IPS-NIHi11 (cell line): ENCODE measurements at places on chromosomes 5 and 9.

DNA sequence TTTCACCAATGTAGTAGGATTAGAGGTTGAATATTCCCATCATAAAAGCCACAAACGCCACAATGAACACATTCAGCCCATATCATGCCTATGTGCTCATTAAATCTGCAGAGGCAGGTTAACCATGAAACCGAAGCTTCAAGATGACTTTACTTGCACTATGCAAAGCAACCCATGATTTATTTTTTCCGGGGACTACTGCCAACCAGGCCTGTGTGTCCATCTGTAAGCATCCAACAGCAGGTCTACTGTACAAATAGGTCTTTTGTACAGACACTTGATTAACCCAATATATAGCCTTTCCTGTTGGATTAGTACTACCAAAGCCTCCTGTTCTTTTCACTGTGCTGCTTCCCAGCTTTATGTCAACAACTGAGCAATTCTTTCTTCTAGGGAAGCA is 104.9 kb upstream of the CDH10 start:
- DNase-seq, result no peak

- no peak for DNase-seq
Measured at GRCh38 chr9:26260238-26260637, 582.0 kb upstream of the TUSC1 start.

DNA sequence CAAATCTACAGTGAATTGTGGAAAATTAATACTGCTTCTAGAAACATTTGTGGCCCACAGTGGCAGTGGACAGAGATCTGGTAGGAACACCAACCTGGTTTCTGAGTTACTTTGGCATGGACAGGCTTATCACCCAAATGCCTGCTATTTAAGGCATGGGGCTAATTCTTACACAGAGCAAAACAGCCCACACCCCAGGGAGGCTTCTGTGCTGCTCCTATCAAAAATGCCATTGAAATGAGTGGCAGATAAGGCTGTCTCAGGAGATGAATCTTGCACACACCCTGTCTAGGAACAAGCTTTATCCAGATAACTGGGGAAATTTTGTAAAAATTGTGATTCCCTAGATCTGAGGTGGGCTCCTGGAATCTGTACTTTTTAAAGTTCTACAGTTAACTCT is 307.1 kb downstream of the TLE1 start:
- no peak for DNase-seq

GRCh38 chr5:160802592-160802991 is 49.4 kb downstream of the ATP10B start:
- no peak for DNase-seq

GRCh38 chr5:143161885-143162540 is 241.5 kb downstream of the NR3C1 start:
- no peak for DNase-seq

DNA sequence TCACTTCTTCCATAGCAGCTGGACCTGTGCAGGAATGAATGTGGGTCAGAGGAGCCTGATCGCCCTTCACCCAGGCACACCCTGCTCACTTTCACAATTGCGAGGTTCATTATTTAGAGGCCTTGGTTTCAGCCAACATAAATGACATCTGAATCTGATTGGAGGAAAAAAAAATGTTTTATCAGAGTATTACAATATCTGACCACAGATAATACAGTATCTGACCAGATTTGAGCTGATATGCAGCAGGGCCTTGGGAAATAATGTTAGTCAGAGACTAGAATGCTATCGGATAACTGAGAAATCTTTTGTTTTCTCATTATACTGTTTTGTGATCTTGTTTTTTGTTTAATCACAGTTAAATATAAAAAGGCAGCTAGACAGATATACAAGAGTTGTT is 7.7 kb downstream of the ICE1 start:
- no peak for DNase-seq

- DNase-seq, result peak; percentile 8
Measured at GRCh38 chr9:136779808-136780207, 11.3 kb upstream of the TMEM141 start.

GRCh38 chr5:138900281-138900965 is 25.3 kb upstream of the LRRTM2 start:
- no peak for DNase-seq

DNA sequence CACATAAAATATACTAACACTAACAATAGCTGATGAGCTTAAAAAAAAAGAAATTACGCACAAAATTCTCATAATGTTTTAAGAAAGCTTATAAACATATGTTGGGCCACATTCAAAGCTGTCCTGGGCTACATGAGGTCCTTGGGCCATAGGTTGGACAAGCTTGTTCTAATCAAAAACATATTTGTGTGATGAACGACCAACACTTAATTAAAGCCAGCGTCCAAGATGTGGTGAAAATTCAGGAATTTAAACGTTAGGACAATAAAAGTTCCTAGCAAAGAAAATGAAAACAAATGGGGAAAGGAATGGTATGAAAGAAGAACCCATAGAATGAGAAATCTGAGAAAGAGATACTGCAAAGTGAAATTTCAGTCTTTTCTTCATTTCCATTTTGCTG is 429.6 kb upstream of the DMAC1 start:
- no peak for DNase-seq

- peak; percentile 77 for DNase-seq
Measured at GRCh38 chr9:135152614-135153334, 65.3 kb downstream of the OLFM1 start.
